Activated gamma-delta T cell treated with anti-CD3 and anti-CD28 coated beads, Interleukin-2, amount 50 U/mL, for 16 hours (primary cell): ENCODE measurements at places on chromosomes 3 and 15.

DNA sequence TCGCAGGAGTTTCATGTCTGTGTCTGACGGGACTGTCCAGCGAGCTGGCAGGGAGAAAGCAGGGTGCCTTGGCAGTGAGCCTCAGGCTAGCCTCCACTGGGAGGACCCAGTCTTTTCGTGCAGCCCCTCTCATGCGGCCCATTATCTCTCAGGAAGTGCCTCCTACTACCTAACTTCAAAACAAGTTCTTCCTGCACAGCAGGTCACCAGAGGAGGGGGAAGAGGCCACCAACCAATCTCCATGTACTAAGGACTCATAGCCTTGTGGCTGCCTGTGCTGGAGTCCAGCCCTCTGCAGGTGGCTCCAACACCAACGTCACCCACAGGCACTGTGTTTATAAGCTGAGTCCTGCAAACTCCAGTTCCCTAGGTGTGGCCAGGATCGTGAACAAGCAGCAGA, 4.8 kb downstream of the VIPR1 start:
- DNase-seq, result no peak

- no peak for DNase-seq
Observed at GRCh38 chr3:23484386-23484785, 281.3 kb downstream of the UBE2E2 start.

- no peak for DNase-seq
Observed at GRCh38 chr3:80017369-80017768, 249.6 kb upstream of the ROBO1 start.

DNA sequence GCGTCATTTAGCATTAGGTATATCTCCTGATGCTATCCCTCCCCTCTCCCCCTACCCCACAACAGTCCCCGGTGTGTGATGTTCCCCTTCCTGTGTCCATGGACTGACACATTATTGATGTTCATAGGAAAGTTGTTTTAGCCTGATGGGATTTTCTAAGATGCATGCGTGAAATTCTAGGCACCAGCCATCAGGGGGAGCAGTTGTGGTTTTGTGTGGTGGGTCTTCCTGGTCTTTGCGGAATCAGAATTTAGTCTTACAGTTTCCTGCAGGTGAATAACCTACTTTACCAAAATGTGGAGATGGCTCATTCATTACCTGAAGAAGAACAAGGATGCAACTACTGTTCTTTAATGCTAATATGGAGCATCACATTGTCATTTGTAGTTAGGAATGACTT, 455.0 kb upstream of the THBS1 start:
- DNase-seq, result peak; percentile 10

DNA sequence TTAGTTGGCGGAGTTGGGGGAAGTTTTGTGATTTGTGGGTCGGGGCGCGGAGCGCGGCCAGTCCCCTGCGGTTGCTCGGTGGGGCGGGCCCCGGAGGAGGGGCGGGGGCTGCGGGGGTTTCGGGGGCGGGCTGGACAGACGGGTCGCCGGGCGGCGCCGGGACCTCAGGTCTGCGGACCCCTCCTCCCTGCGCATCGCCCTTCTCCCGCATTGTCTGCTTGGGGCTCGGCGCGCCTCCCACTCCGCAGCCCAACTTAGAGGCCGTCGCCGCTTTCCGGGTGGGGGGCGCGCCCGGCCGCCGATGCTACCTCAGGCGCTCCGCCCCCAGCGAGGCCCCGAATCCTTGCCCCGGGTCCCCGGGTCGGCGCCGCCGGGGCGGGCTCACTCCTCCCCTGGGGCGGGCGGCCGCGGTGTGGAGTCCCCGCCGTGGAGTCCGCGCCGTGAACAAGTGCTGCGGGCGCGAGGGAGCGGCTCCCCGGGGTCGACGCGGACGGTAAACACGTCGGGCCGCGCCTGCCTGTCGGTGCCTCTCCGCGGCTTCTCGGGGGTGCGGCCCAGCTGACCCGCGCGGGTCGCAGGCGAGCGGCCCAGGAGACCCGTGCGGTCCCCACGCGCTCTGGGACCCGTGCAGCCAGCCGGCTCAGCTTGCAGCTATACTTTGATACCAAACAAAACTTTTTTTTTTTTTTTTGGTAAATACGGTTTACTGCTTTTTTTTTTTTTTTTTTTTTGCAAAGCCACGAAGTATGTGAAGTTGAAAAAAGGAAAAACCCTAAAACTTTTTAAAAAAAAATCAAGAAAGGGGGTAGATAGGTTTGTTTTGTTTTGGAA, 624 bp downstream of the AKAP13 start:
- DNase-seq, result peak; percentile 33

DNA sequence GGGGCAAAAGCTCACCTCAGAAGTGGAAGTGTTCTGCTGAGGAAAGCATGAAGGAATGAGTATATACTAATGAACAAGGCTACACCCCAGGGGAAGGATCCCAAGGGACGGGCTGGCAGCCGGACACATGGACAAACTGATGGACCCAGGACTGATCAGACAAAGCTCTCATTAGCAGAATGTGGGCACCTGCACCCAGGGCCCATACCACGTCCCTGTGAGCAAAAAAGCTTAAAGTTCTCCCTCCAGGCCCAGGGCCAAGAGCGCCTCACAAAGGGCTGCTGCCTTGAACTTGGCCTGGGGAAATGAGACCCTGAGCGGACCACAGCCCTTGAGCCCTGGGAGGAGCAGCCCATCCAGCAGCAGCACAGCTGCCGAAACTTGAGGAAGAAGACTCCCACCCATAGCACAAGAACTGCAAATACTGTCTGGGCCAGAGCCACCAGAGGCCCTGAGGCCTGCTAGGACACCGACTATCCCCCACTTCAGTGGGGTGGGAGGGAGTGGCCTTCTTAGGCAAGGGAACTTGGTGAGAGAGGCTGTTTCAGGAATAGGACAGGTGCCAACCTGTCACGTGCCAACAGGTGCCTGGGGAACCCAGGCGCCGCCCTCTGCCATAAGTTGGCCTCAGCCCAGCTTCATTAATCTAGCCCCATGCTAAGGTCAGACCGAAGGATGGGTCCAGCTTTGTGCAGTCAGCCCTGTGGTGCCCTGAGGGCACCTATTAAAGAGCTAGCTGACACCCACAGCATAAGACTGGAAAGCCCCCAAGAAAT, 2.3 kb upstream of the GMPPB start:
- no peak for DNase-seq

DNA sequence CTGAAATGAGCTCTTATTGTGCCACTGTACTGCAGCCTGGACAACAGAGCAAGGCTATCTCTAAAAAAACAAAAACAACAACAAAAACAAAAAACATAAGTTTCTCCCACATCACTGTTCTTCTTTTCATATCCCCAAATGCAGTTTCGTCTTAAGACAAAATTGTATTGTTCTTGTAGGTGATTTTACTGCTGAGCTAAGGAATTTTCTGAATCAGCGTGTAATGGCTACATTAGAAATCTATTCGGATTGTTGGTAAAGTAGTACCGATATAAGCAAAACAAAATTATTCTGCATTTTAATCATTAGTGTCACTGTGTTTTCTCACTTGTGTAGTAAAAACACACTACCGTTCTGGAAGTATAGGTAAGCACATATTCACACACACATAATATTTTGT, 512.5 kb downstream of the ROBO1 start:
- DNase-seq, result no peak

DNA sequence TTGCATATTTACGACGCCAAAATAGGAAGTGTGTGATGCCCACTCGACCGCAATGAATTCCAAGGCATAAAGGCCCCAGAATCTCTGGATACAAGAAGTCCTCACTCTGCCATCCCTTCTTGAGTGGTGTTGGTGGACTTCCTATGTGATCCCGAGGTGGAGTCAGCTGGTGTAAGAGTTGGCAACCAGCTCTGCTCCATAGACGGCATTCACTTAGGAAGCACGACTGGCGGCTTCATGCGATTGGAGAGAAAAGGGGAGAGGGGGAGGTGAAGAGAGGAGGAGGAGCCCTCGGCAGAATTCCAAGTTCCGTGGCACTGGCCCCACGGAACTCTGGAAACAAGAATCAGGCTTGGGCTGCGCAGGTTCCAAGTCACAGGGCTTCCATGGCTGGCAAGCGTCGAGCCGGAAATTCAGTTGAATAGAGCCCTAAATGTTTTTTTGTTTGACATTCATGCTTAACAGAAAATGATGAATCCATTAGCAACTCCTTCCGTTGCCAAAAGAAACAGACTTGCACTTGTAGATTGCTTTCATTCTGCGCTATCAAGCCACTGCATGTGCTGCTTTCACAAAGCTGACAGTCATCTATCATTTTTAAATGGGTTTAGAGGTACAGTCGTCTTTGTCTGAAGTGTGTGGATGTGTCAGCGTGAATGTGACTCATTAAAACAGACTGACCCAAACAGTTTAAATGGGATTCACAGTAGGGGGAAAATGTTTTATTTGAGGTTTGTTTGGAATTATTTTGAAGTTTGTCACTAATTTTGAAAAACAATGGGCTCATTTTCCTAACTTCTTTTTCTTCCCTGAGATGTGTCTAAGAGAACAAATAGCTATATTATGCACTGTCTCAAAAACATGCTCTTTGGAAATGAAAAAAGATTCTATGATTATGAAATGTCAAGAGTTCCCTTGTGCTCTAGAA, 428.3 kb upstream of the ATP11B start:
- no peak for DNase-seq

DNA sequence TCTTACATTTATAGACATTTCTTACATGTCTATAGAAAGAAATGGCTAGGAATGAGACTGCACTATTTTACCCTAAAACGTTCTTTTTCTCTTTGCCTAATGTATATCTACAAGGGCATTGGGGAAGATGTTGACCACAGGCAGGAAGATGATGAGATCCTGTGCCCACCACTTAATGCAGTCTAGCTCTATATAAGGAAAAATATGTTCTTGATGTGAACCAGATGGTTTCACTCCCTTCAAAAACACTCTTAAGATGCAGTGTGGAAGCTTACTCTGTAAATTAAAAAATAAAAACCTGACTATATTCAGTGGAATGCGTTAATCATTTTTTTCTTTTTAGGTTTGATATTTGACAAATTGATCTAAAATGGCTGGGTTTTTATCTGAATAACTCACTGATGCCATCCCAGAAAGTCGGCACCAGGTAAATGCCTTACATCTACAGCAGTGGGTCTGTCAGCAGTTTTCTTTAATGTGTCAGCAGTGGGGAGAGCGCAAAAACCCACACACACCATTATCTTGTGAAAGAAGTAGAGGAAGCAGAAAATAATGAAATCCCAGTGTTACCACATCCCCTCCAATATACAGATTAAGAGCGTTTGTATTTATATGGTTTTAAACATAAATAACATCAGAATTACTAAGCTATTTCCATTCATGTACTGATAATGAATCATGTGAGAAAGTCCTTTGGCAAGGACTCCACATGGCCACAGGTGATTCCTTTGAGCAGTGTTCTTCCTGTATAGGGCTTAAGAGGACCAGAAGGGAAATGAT, 10.1 kb downstream of the AGTR1 start:
- DNase-seq, result no peak

DNA sequence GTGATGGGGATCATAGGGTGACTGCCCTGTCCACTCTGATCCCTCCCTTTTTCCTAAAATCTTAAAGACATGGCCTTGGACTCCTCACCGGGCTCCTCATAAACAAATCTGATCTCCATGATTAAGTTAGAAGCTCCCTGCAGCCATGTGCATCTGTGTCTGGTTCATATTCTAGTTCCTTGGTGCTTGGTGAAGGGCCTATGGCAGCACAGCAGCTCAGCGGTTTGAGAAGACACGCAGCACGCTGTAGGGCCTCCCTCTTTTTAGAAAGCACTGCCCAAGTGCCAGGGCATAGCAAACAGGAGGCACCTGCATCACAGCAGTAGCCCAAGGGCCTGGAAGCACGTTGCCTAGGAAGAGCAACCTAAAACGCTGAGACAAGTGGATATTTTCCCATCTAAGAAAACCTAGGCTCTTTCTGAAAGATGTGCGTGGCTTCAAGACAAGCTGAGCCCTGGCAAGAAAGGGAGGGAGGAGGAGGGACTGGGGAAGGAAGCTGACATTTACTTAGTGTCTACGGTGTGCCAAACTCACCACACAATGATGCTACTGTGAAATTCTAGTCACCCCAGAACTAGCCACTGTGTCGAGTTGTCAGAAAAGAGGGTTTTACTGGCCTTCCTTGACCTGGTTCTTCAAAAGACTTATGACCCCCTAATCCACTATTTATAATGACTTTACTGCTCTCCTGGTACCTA, 14.9 kb upstream of the ULK3 start:
- no peak for DNase-seq

DNA sequence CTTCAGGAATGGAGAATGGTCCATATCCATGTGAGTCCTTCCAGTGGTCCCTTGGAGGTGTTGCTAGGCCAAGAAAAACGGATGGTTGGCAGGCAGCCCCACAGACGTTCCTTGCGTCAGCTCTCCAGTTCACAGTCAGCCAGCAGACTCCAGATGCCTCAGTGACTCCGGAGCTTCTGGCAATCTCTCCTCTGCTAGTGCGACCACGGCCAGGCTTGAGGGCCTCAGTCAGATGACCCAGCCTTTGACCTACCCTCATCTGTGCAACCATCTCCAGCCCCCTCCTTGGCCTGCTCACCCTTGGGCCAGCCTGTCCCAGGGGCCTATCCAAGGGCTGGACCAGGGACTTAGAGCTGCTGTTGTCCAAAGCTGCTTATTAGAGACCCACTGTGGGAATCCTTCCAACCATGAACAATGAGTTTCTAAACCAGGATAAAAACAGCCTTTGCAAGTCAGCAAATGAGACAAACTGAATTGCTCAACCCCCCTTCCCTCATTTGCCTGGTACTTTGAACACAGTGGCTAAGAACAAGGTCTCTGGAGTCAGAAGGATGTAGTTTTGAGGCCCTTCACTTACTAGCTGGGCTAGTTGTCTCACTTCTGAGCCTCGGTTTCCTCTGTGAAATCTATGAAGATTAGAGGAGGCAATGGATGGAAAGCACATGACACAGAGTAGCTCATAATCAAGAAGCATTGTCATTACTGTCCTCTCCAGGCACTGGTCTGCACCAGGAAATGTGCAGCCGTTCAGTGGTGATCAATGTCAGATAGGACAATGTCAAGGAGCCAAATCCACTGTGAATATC, 44.8 kb downstream of the ANP32A start:
- DNase-seq, result no peak

- DNase-seq, result no peak
Observed at GRCh38 chr15:32683906-32684584, 33.8 kb upstream of the GREM1 start.

DNA sequence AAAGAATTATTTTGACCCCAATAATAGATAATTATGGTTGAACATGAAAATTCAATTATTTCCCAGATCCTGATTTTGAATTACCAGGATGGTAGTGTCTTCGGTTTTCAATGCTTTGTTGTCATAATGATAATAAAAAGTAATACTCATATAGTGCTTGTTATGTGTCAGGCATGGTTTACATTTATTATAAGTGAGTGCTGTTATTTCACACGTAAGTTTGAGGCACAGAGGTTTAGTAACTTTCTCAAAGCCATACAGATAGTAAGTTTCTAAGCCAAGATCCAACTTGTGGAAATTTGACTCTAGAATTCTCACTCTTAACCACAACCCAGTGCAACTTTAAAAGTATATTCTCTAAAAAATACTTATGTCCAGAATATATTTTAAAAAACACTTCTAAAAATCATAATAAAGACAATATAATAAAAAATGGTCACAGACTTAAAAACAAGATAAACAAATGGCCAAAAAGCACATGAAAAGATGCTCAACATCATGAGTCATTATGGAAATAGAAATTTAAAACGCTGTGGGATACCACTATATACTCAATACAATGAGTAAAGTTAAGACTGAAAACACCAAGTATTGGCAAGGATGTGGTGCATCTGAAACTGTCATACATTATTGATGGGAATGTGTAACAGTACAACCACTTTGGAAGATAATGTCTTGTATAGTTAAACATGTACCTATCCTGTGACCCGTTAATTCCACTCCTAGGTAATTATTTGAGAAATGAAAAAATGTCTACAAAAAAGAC, 45.2 kb downstream of the SPRED1 start:
- DNase-seq, result no peak

GRCh38 chr3:49787182-49787464, 781 bp upstream of the IP6K1 start:
- DNase-seq, result no peak

- DNase-seq, result no peak
Observed at GRCh38 chr15:45759936-45760335, 125.1 kb downstream of the SQOR start.
